ENCODE measurements at places on chromosomes 13 and 19.

DNA sequence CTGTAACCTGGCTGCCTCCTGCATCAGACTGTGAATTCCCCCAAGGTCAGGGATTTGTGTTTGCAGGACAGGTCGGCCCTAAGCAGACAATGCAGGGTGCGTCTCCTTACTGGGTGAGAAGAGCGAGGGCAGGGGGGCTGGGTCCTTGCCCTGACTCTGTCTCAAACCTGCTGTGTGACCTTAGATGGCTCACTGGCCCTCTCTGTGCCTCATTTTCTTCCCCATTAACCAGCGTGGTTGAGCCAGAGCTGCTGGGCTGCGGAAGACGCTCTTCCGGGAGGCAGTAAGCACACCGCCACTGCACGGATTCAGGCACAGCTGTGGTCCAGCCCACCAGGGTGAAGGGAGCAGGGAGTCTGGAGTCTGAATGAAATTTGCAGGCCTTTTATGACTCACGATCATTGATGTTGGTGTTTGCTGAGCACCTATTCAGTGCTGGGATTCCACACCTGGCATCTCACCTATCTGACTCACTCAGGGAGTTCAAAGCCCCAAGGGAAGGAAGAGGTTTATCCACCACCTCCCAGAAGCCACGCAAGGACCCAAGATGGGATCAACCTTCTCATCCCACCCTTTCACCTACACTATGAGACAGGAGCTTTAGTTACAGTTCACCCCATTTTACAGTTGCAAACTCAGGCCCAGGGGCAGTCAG is 2.5 kb downstream of the AKT1S1 start:
- no peak for DNase-seq

DNA sequence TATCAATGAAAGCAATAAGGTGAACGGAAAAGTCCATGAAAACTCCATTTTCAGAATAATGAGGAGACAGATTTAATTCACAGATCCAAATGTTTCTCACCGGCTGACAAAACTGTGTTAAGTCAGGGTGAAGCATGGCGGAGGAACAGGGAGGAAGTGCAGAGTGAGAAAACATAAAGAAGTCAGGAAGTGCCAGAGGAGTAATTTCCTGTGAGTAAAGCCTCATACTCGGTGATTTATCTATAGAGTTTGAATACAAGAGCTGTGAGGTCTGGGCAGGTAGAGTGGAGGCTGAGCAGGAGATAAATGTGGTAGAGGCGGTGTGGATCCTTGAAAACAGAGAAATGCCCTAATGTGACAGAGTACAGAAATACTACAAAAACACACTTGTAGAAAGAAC is 11.4 kb downstream of the CARD8 start:
- DNase-seq, result no peak

- no peak for DNase-seq
Measured at GRCh38 chr19:43809762-43810696, 7.8 kb upstream of the LYPD5 start.

DNA sequence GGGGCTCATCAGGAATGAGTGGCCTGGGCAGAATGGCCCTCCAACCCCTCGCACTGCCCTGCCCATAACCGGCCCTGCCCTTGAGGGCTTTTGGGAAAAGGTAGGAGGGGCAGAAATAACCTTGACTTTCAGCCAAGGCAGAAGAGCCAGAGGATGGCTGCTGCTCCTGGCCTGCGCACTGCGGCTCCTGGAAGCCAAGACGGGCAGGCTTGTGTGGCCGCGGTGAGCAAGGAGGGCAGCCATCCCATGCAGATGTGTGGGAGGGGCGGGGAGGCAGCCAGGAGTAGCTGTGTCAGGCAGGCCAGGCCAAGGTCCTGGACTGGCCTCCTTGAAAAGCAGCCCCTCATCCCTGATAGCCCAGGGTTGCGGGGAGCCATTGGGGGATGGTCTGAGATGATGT is 57.6 kb upstream of the URI1 start:
- no peak for DNase-seq

- no peak for DNase-seq
Measured at GRCh38 chr13:45207319-45207718, 6.5 kb upstream of the KCTD4 start.

GRCh38 chr13:35699825-35700510 is 223.5 kb upstream of the MAB21L1 start:
- DNase-seq, result no peak

GRCh38 chr13:31242916-31243315 is 43.1 kb downstream of the B3GLCT start:
- DNase-seq, result no peak

GRCh38 chr19:17548145-17548544 is 7.3 kb upstream of the COLGALT1 start:
- no peak for DNase-seq

- no peak for DNase-seq
Measured at GRCh38 chr13:112741185-112741755, 51.4 kb downstream of the ATP11A start.
